Astrocyte (in vitro differentiated cells and primary cell): ENCODE measurements at places on chromosomes 2 and 18. TPM values are rescaled to one million over a fixed set of nuclear protein-coding genes. Genes with fewer than 3 reads are reported as not detected.

Gene OLA1
- 94.6 and 104 TPM in 2 replicates for total RNA-seq

Gene APLF
- 2.5 and 2.9 TPM in 2 replicates for total RNA-seq

Gene MALL
- 0.19 and 0.36 TPM in 2 replicates for total RNA-seq

DNA sequence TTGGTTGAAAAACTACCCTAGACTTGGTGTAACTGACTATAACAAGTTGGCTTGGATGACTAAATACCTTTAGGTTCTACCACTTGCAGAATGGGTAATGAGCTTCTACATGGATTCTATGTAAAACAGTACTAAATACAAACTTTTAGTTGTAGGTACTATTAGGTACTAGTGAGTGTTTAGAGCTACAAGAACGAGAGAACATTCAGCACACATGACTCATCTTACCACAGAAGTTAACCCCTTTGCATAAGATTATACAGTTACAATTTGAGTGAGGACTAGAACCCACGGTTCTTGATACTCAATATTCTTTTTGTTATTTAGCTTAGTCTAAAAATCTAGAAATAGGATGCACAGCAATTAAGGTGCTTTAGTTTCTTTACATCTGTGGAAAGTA is 101.7 kb upstream of the TFCP2L1 start:
- peak; percentile 72 for DNase-seq

Gene IL36RN
- 0.14 TPM in 1 of 2 replicates, not detected in the other for total RNA-seq

DNA sequence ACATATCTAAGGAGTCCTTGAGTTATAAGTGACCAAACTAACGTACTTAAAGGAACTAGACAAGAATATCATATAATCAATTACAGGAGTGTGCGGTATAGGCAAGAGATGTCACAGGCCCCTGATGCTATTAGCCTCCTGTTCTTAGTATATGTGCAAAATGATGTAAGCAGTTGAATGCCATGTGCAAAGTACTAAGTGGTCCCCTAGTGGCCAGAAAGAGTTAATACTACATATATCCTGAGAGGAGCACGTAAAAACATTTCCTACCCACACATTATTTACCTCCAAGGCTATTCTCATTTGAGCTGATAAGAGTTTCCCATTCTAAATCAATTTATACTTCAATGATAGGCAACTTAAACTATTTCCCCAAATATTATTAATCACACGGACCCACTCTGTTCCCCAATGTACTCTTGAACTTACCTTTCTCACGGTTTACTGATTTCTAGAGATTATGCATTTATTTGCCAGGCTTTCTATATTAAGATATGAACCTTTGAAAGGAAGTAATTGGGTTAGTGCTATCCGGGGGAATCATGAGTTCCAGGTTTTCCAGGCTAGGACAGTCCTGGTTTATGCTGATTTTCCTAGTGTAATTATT is 158.0 kb upstream of the KLHL14 start:
- DNase-seq, result peak; percentile 52

DNA sequence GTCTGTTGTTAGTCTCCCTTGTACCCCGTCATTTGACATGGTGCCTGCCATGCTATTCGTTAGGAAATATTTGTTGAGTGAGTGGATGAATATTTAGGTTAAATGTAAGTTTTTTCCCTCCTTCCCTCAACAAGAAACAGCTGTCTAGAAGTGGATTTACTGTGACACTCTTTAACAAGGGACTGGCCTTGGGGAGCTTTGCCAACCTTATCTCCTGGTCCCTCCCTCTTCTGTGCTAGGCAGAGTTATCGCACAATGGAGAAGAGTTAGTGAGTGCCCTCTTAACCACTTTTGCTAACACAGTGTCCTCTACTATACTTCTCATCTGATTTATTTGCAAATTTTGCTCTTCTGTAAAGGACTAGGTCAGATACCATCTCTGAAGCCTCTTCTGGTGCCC is 61.2 kb downstream of the DIS3L2 start:
- DNase-seq, result no peak

Gene AFF3
- total RNA-seq, result 14.7 and 24.1 TPM in 2 replicates

Gene MC2R
- total RNA-seq, result not detected in 2 replicates

- DNase-seq, result no peak
Observed at GRCh38 chr2:102837626-102838198, 75.9 kb downstream of the TMEM182 start.

DNA sequence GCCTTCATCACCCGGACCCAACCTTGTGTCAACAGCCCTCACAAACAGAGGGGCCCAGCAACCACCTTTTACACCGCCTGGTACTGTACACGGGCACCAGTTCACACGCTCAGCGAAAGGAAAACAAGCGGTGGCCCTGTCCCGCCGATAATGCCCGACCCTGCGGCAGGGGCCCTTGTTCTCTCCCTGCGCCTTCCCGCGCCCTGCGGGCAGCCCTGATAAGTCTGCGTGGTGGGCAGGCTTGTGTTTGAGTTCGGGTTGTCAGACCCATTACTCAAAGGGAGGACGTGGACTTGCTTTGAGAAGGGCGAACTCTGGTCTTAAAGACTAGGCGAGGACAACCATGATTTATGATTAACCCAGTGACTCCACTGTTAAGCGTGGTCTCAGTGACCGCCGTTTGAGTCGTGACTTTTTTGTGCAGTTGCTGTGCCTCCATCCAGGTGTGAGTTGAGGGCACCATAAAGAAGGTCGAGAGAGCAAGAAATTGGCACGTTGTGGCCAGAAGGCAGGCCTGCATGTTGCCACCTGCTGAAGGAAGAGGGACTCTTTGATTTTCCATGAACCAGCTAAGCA is 167.4 kb upstream of the GATA6 start:
- DNase-seq, result no peak

GRCh38 chr2:203706403-203706802 is at the start of gene CD28:
CD28 (plus strand) TSS chr2:203706639; CDS start chr2:203706697, 58 bp downstream.
- no peak for DNase-seq

DNA sequence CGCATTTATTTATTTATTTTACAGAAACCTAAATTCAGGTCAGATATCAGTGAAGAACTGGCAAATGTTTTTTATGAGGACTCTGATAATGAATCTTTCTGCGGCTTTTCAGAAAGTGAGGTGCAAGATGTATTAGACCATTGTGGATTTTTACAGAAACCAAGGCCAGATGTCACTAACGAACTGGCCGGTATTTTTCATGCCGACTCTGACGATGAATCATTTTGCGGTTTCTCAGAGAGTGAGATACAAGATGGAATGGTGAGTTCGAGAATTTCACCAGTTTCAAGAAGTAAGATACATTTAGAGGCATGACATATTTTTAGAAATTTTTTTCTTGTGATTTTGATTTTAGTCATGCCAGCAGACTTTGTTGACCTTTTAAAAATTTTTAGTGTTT is 4.6 kb downstream of the CDCA7 start:
- peak; percentile 65 for DNase-seq

- DNase-seq, result no peak
Observed at GRCh38 chr18:25883091-25883490, 207.3 kb downstream of the SS18 start.
